ENCODE measurements at places on chromosomes 12 and 14. TPM values are rescaled to one million over a fixed set of nuclear protein-coding genes. Genes with fewer than 3 reads are reported as not detected.

Gene TAS2R10
- not detected for total RNA-seq

Gene BHLHE41
- total RNA-seq, result 2.9 TPM

GRCh38 chr14:45651890-45652289 is 398.9 kb upstream of the MIS18BP1 start:
- no peaks in the 10 kb centered on the region for H3K4me1 ChIP-seq
- H3K4me3 ChIP-seq, result no peak overlapping the region
- no peak for DNase-seq
- no peaks in the 10 kb centered on the region for H3K36me3 ChIP-seq
- H3K27ac ChIP-seq, result no peak overlapping the region

Gene MYO1H
- not detected for total RNA-seq

Gene APOF
- not detected for total RNA-seq

Data from ascending aorta (tissue), 2 donors.